ENCODE measurements at places on chromosomes 1 and 21.

- DNase-seq, result no peak
Measured at GRCh38 chr1:67522001-67522441, 91.8 kb upstream of the SERBP1 start.

DNA sequence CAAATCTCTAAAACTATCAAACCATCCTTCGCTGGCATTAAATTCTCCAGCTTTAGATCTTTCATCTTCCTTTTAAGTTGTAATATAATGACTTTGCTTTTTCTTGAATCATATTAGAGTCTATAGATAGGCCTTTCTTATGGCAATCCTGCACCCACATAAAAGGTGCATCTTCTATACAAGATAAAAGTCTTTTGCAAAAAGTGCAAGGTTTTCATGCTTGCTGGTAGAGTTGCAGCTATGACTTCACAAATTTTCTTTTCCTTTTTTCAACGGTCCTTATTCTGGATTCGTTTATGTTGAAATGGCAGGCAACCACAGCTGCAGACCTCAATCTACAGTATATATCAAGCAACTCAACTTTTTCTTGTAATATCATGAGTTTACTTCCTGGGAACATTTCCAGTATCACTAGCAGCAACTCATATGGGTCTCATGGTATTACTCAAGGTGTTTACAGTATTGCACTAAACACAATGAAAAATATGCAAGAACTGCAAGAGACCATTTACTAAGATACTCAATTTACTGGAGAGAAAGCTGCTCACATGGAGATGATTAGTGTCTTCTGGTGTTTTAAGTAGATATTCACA lies 22.1 kb downstream of the OMA1 start:
- DNase-seq, result no peak

- DNase-seq, result no peak
Measured at GRCh38 chr1:83860490-83861221, 138.3 kb downstream of the TTLL7 start.

DNA sequence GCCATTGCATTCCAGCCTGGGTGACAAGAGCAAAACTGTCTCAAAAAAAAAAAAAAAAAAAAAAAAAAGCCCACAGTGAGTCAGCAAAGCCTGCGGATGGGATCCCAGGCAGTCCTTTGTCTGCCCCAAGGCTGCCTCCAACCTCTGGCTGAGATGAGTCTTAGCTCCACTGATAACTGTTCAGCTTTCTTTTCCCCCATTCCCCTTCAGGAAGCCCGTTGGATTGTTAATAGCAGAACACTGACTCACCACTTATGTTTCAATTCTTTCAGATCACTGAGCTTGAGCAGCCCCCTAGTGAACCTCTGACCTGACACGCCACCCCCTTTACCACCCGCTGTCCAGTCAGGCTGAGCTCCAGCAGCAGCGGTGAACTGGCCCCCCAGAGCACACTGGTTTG lies 57.5 kb downstream of the ERG start:
- DNase-seq, result no peak

- DNase-seq, result no peak
Measured at GRCh38 chr1:86324130-86324822, 71.8 kb downstream of the ODF2L start.

- no peak for DNase-seq
Measured at GRCh38 chr1:95431235-95431634, 197.2 kb downstream of the RWDD3 start.

- DNase-seq, result no peak
Measured at GRCh38 chr1:18155881-18156385, 48.3 kb downstream of the IGSF21 start.

- no peak for DNase-seq
Measured at GRCh38 chr21:45847870-45848269, 133.7 kb upstream of the COL6A1 start.

DNA sequence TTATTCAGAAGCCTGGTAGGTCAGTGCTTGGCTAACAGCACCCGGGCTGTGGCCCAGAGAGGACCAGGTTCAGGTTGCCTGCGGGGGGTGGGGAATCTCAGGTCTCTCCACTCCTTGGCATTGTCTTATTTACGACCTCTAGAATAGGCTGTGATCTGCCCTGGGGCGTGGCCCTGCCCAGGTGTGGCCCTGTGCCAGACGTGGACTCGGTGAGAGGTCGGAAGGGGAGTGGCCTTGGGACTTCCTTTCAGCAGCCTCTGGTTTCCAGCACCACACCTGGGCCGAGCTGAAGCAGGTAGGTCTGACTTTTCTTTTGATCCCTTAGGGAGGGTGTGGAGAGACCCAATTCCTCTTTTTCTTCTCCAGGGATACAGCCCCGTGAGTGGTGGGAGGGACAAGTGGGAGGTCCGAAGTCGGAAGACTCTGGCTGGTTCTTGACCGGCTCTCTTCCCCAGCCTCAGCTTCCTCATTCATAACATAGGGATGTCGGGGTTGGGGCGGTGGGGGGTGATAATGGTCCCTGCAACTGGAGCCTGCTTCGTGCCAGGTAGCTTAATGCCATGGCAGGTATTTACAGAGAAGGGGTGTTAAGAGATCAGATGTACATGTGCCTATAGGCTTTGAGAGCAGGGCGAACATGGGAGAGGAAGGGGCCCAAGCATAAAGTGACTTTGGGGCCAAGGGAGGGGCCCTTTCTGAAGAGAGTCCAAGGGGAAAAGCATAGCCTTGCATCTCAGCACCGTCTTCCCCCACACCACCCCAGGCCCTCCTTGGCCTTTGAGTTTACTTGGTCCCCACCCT lies 16.5 kb downstream of the ACOT11 start:
- no peak for DNase-seq

- DNase-seq, result no peak
Measured at GRCh38 chr1:41500378-41500777, 15.9 kb upstream of the EDN2 start.

- peak; percentile 44 for DNase-seq
Measured at GRCh38 chr1:203702130-203702577, 62.8 kb upstream of the LAX1 start.

DNA sequence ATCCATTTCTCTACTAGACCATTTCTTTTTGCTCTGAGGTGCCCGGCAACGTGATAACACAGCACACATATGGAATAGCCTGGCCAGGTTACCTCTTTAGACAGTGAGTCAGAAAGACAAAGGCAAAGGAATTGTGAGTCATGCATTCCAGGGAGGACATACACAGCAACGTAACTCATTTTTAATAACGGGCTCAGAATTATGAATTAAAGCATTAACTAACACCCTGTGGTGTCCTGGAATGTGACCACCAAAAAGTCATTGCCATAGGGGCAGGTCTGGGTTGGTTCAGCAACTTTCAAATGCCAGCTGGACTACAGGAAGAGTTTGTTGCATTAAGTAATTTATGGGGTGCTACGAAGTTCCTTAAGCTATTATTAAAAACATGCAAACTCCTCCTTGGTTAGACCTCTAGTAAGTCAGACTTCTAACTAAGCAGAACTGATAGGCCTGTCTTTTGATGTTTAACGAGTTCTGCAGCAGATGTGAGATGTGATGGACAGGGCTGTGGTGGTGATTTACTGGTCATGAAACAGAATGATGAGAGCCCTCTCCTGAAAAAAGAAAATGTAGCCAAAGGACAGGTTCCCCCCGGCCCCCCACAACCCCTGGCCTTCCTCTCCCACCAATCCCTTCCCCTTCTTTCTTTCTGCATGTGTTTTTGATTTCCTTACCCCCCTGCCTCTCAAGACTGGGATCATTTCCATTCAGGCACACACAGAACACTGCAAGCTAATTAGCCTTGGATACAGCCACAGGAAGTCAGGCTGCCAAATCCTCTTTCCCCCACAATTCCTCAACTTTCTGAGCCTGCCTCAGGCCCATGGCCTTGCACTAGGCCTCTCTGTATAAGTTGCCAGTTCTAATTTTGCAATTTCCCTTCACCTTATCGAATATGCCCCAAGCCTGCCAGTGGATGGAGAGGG lies 88.9 kb upstream of the HAO2 start:
- DNase-seq, result no peak

DNA sequence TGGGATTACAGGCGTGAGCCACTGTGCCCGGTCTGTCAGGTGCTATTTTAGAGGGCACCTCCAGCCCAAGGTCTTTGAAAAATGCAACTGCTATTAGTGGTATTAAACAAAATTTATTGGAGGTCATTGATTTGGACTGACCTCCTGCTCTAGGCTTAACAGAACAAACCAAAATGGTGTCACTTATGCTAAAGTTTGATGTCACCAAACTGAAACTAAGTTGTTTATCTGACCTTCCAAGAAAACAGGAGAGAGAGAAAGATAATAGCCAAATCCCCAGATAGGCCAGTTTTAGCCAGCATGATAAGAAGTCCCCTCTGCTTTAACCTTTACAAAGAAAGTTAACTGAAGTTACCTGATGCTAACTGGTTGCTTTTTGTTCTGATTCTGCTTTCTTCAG lies 8.1 kb upstream of the INAVA start:
- no peak for DNase-seq

GRCh38 chr1:51963592-51964308 lies 26.8 kb downstream of the RAB3B start:
- no peak for DNase-seq

GRCh38 chr1:15937146-15937545 lies 38.8 kb downstream of the ZBTB17 start:
- DNase-seq, result no peak

DNA sequence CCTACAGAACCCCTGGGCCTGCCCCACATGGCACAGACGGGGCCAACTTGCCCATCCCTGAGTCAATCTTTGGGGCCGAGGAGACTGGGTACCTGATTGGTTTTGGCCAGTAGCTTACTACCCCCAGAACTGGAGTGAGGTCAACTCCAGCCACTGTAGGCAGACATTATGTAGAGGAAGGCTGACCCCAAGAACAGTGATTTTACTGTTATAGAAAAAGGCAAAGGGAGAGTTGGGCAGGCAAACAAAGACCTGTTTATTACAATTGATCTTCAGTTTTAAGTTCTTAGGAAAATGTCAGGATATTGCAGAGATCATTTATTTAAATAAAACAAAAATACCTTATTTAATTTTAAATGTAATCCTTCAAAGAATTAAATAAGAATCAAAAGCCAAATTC lies 653.8 kb downstream of the NPHP4 start:
- DNase-seq, result no peak

DNA sequence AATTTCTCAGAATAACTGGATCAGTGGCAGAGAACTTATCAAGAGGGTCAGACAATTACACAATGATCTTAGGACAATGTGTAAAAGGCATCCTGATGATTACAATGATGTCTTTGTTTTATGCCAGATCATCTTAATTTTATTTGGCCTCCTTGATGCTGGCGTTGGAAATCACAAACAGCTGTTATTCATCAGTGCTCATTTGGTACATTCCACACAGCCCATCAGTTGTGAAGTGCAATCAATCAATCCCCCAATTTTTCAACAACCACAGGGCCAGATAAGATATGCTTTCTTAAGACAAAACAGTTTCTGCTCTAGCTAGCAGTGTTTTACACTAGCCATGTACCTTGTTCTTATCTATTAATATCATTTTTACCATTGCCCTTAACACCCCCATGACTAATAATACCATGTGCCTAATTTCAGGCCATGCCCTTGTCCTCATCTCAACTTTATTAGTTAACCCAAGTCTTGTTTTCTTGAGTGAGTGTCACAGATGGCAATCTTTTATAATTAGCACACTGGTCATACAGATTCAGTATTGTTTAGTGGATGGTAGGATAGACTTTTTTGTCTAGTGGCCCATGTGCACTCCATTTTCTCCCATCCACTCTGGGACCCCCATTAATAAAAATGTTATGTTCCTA lies 40.8 kb upstream of the COL24A1 start:
- DNase-seq, result no peak

GRCh38 chr1:202498542-202498941 lies 150.0 kb downstream of the PPP1R12B start:
- no peak for DNase-seq

DNA sequence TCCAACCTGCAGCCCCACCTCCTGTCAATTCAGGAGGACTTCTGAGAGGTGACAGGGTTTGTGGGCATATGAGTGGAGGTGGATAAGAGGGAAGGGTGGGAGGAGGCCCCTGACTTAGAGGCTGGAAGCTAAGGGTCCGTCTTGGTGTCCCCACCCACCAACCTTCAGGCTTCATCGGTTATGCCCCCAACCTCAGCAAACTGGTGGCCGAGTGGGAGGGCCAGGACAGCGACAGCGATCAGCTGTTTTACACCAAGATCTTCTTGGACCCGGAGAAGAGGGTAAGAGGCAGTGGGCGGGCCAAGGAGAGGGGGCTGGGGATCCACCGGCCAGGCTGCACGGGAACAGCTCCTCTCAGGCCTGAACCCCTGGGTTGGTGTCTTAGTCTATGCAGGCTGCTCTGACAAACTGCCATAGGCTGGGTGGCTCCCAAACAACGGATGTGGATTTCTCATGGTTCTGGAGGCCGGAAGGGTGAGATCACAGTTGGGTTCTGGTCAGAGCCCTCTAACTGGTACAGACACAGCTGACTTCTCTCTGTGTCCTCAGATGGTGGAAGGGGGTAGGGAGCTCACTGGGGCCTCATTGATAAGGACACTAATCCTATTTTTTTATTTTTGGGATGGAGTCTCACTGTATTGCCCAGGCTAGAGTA lies 18.1 kb downstream of the PLOD1 start:
- no peak for DNase-seq

Measured in D721Med (cell line).